ENCODE measurements at places on chromosomes 12 and 14. TPM values are rescaled to one million over a fixed set of nuclear protein-coding genes. Genes with fewer than 3 reads are reported as not detected.

DNA sequence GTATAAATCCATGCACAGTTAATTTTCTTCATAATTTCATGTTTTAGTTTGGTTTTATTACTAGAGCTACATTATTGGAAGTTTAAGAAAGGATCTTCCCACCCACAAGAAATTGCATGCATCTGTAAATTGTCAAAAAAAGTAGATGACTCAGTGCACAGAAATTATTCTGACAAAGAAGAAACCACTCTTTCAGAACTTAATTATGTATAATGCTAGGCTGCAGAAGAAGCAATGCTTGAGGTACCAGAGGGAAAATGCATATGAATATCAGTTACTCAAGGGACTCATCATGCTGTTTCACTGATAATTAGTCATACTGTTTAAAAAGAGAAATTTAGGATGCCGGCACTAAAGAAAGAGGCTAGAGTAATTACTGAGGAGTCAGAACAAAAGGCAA lies 147.0 kb downstream of the SLC16A7 start:
- no peak overlapping the region for H3K27ac ChIP-seq
- DNase-seq, result no peak
- H3K27me3 ChIP-seq, result no peaks in the 10 kb centered on the region
- H3K4me1 ChIP-seq, result no peaks in the 10 kb centered on the region
- H3K4me3 ChIP-seq, result no peak overlapping the region

MAX gene
- 127 TPM for total RNA-seq

GRCh38 chr12:69524755-69525469 lies 54.7 kb downstream of the FRS2 start:
- no peaks in the 10 kb centered on the region for H3K36me3 ChIP-seq
- no peak overlapping the region for H3K4me3 ChIP-seq
- DNase-seq, result no peak
- no peak overlapping the region for H3K27ac ChIP-seq
- H3K27me3 ChIP-seq, result no peaks in the 10 kb centered on the region
- H3K4me1 ChIP-seq, result peaks cover 8% of the 10 kb centered on the region

DNA sequence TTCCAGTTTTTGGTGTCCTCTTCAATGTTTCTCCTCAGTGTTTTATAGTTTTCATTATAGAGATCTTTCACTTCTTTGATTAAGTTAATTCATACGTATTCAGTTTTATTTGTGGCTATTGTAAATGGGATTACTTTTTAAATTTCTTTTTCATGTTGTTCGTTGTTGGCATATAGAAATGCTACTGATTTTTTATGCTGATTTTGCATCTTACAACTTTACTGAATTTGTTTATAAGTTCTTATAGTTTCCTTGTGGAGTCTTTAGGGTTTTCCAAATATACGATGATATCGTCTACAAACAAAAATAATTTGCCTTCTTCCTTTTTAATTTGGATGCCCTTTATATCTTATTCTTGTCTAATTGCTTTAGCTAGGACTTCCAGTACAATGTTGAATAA lies 9.7 kb upstream of the SDR9C7 start:
- H3K4me3 ChIP-seq, result no peak overlapping the region
- no peaks in the 10 kb centered on the region for H3K4me1 ChIP-seq
- H3K27ac ChIP-seq, result no peak overlapping the region

DNA sequence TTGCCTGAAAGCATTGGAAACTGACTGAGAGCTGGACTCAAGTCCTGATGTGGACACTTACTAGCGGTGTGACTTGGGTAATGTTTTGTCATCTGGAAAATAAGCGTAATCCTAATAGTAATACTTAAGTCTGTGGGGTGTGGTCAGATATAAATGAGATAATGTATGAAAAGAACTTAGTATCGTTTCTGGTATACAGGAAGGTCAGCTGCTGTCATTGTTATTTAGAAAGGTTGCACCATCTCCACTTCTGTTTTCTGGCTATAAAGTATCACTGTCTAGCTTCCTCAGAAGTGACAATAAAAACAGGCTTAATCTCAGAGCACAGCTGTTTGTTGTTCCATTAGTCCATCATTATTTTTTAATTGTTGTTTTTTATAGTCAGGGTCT lies 34.1 kb upstream of the TUBA1C start:
- H3K4me1 ChIP-seq, result peaks cover 5% of the 10 kb centered on the region
- H3K27ac ChIP-seq, result no peak overlapping the region
- H3K36me3 ChIP-seq, result no peaks in the 10 kb centered on the region
- no peak overlapping the region for H3K4me3 ChIP-seq

EPYC gene
- not detected for total RNA-seq

DNA sequence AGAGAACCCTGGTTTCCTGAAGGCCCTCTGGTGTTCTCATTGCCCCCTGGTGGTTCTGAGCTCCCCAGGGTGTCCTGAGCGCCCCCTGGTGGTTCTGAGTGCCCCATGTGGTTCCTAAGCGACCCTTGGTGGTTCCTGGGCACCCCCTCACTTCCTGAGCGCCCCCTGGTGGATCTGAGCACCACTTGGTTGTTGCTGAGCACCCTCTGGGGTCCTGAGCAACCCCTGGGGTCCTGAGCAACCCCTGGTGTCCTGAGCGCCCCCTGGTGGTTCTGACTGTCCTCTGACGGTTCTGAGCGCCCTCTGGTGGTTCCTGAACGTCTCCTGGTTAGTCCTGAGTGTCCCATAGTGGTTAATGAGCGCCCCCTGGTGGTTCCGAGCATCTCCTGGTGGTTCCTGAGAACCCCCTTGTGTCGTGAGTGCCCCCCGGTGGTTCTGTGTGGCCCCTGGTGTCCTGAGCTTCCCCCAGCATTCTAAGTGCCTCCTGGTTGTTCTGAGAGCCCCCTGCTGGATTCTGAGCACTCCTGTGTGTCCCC lies 568.3 kb downstream of the TMEM121 start:
- no peaks in the 10 kb centered on the region for H3K36me3 ChIP-seq
- DNase-seq, result peak; percentile 11
- H3K27me3 ChIP-seq, result no peaks in the 10 kb centered on the region
- no peaks in the 10 kb centered on the region for H3K4me1 ChIP-seq

- no peak overlapping the region for H3K27ac ChIP-seq
- no peak for DNase-seq
- no peaks in the 10 kb centered on the region for H3K27me3 ChIP-seq
- no peaks in the 10 kb centered on the region for H3K36me3 ChIP-seq
- no peaks in the 10 kb centered on the region for H3K4me1 ChIP-seq
- H3K4me3 ChIP-seq, result no peak overlapping the region
These were observed 8.1 kb upstream of the STX2 start for GRCh38 chr12:130847112-130847511.

DNA sequence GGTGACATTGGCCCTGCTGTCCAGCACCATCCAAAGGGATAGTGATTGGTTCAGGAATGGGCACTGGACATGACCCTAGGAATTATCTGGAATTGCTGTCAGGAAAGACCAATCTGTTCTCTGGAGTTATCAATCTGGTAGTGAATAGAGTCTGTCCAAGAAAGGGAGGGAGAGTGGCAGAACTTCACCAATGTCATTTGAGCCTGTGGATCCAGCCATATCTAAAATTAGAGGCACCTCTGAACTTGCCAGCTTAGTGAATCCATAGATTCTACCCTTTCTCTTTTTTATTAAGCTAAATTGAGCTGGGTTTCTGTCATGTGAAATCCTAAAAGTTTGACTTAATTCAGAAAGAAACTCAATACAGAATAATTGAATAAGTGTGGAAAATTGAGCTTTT lies 93.9 kb downstream of the NKX2-1 start:
- H3K4me1 ChIP-seq, result no peaks in the 10 kb centered on the region
- no peaks in the 10 kb centered on the region for H3K36me3 ChIP-seq
- no peak overlapping the region for H3K4me3 ChIP-seq

GRCh38 chr14:61399365-61399764 lies 78.0 kb downstream of the PRKCH start:
- no peak for DNase-seq
- H3K36me3 ChIP-seq, result no peaks in the 10 kb centered on the region
- H3K4me3 ChIP-seq, result no peak overlapping the region
- peaks cover 89% of the 10 kb centered on the region for H3K4me1 ChIP-seq

DNA sequence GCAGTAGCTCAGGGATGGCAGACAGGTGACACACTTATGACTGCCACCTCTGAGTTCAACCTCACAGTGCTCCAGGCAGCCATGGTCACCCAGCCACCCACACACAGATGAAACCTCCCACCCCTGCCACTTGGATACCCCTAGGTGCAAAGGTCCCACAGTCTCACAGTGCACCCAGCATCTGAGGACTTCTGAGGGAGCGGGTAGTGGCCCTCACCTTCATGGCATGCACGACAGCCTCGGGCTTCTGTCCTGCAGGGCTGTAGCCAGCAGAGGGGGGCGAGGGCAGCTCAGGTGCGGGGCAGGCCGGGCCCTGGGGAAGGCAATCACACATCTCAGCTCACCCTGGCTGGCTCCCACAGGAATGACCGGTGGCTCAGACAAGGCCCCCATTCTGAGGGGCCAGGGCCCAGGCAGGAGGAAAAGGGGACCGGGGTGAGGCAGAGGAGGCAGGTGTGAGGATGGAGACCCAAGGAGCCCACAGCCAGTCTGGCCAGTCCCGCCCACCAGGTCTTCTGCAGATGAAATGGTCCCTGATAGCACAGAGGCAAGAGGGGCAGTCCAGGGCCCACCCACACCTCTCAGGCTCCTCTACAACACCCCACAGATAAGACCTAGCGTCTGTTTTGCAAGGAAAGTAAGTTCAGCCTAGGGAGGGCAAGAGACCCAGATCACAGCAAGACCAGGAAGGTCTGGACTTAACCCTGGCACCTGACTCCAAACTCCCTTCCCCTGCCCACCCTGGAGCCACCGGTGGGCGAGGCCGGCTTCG lies 35.8 kb downstream of the CCNK start:
- DNase-seq, result no peak
- H3K4me1 ChIP-seq, result no peaks in the 10 kb centered on the region
- H3K27me3 ChIP-seq, result no peaks in the 10 kb centered on the region
- H3K36me3 ChIP-seq, result no peaks in the 10 kb centered on the region
- no peak overlapping the region for H3K4me3 ChIP-seq

- H3K4me3 ChIP-seq, result no peak overlapping the region
- no peaks in the 10 kb centered on the region for H3K4me1 ChIP-seq
- H3K27ac ChIP-seq, result no peak overlapping the region
- H3K36me3 ChIP-seq, result no peaks in the 10 kb centered on the region
- DNase-seq, result no peak
These were observed 81.0 kb upstream of the SCAF11 start for GRCh38 chr12:46071335-46071734.

DNA sequence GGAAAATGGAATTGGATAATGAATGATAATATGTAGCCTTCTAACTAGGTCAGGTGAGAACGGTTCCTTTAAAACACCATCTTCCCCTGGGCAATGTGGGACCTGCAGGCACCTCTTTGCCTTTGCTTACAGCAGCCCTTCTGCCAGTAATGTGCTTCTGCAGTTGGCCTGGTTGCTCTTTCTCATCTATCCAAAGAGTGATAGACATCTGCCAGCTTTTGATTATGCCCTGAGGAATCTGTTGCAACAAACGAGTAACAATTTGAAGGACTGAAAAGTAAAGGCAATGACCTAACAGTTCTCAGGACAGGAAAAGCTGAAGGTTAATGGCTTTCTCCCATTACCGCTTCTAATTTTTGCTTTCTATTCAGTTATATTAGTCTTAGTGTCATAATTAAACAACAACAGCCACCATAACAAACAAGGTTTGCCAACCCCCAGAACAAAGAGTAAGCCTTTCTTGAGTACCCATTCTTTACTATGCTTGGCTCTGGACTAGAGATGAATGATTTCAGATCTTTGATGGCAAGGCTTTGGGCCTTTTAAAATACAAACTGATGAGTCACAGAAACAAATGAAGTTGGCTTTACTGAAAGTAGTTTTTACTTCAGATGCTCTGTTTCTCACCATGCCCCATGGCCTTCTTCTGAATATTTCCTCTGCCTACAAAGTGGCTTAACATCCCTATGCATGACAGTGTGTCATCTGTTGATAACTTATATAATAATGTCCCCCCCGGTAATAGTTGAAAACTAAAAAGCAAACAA lies 76.1 kb upstream of the KRR1 start:
- no peak overlapping the region for H3K4me3 ChIP-seq
- H3K27ac ChIP-seq, result no peak overlapping the region
- no peaks in the 10 kb centered on the region for H3K27me3 ChIP-seq
- DNase-seq, result no peak

CCDC85C gene
- total RNA-seq, result 5.3 TPM

SYNE2 gene
- total RNA-seq, result 45.2 TPM

HNRNPA1 gene
- 2,000 TPM for total RNA-seq

- no peak for DNase-seq
- no peaks in the 10 kb centered on the region for H3K27me3 ChIP-seq
- no peak overlapping the region for H3K4me3 ChIP-seq
- H3K27ac ChIP-seq, result no peak overlapping the region
These were observed 52.9 kb downstream of the ANO6 start for GRCh38 chr12:45268672-45269411.

CRACR2A gene
- total RNA-seq, result 27.3 TPM

MNAT1 gene
- total RNA-seq, result 37.1 TPM

BCL11B gene
- 42.0 TPM for total RNA-seq

CLEC1A gene
- total RNA-seq, result not detected

DNA sequence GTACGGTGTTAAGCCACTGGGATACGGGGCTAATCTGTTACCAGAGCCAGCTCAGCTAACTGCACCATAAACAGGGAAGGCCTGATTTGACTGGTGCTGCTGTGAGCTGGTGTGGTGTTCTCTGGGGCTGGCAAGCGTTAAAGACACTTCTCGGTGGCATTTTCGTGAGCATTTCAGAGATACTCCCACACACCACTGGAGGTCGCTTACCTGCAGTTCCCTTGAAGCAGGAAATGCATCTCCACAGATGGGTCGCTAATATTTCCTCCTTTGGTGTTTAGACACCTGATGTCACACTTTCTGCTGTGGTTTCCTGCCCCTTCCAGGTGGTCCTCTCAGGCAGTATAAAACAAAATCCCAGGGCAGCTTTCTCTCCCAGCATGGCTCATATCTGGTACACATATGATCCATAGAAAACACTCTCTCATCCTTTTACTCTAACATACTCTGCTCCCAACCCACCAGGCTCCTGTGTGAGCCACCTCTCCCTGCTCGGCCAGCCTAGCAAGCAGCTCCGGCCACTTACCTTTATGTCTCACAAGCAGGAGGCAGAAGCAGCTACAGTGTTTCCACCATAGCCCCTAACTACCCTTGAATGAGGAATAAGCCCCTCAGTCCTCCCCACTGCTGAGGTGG lies 129.9 kb upstream of the GRIN2B start:
- no peaks in the 10 kb centered on the region for H3K4me1 ChIP-seq
- DNase-seq, result no peak
- no peaks in the 10 kb centered on the region for H3K27me3 ChIP-seq
- no peak overlapping the region for H3K4me3 ChIP-seq
- no peaks in the 10 kb centered on the region for H3K36me3 ChIP-seq
- H3K27ac ChIP-seq, result no peak overlapping the region

DNA sequence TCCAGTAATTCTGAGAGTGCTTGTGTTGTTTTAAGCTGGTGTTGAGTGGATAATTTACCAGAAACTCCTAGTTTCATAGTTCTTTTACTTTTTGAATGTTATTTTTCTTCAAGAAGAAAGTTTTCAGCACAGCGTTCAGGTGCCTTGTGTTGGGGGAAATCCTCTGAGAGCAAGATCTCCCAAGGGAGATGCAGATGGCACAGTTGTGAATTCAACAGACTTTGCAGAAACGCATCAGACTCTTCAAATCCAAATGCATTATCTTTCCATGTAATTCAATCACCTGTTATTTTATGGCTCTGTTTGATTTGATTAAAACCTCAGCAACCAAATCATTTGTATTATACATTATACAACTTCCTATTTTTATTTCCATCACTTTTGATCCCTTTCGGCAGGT lies 439.9 kb downstream of the EGLN3 start:
- H3K36me3 ChIP-seq, result no peaks in the 10 kb centered on the region
- no peak overlapping the region for H3K4me3 ChIP-seq
- H3K27me3 ChIP-seq, result no peaks in the 10 kb centered on the region
- no peaks in the 10 kb centered on the region for H3K4me1 ChIP-seq
- H3K27ac ChIP-seq, result no peak overlapping the region

- no peaks in the 10 kb centered on the region for H3K27me3 ChIP-seq
- no peak overlapping the region for H3K27ac ChIP-seq
- H3K4me1 ChIP-seq, result no peaks in the 10 kb centered on the region
- DNase-seq, result no peak
These were observed 49.3 kb upstream of the AMN start for GRCh38 chr14:102873131-102873530.
